ENCODE measurements at places on chromosomes 6 and 20.

GRCh38 chr6:72699159-72699558 is 77.3 kb downstream of the KCNQ5 start:
- ATAC-seq = no peak

GRCh38 chr6:158284876-158285655 is 27.2 kb upstream of the TULP4 start:
- ATAC-seq = no peak

- peak; percentile 66 for ATAC-seq
These were observed 40.4 kb downstream of the TTI1 start for GRCh38 chr20:37992802-37993409.

DNA sequence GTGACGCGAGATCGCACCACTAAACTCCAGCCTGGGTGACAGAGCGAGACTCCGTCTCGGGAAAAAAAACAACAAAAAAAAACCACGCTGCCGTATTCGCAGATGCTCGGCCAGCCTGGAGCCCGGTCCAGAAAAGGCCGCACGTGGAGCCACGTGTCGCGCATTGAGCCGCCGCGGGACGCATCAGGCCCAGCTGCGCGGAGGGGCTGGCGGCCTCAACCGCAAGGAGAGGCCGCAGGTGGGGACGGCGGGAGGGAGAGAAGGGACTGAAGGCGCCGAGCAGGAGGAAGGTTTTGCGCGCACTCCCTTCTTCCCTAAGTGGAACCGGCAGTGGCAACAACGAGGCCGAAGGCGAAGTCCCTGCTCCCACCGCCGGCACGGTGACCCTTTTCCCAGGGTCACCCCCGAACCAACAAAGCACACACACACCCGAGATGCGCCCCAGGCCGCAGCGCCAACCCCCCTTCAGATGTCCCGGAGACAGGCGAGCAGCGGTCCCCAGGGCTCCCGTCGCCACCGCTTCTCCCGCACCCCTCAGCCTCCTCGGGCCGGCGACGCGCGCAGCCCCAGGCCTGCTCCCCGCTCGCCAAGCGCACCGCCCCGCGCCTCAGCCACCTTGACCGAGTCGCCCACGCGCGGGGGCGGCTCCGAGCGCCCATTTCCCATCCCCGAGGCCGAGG is 681 bp downstream of the SYCP2 start:
- no peak for ATAC-seq

DNA sequence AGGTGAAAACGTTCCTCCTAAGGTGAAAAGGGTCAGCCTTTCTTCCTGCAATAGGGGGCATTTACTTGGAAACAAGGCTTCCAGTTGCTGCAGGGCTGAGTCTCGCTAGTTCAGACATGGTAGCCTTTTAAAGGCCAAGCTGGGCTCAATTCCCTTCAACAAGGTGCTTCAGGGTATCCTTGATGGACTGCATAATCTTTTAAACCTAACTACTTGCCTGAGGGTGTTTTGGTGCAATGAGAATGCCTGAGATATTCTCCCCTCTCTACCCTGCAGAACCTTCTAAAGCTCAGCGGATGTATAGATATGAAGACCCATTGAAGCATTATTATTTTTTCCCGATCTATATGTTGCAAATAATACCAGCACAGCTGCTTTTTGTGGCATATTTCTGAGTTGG is 416.1 kb downstream of the QKI start:
- no peak for ATAC-seq

DNA sequence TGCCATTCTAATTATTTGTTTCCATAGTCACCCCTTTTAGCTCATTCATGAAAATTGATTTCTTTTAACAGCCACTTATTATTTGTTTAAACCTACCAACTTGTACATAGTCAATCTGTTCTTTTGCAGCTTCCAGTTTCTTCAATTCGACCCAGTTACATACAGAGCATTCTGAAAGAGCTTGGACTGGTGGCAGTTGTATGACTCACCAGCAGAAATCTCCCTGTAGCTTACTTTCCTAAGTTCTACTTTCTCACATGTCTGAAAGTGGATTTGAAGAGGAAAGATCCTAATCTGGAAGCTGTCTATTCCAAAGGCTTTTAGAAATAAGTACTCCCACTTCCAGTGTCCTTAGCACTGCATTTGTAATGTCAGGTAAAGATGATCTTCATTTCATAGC is 447.9 kb downstream of the HTR1B start:
- ATAC-seq = no peak

DNA sequence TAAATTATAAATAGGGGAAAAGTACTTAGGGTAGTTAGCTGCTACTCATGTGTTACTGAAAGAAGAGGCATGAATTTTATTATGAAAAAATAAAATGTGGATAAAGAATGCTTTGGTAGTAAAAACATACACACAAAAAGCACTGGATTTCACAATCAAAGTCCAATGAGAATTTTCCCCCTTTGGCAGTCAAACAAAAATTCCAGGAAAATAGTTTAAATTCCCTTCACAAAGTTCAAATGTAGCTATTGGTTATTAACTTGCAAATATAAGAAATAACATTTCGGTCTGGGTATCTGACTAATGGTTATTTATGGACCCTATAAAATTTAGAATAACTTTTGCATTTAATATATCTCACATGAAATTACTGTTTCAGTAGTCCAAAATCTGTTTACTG is 210.4 kb downstream of the FOXC1 start:
- ATAC-seq = no peak

DNA sequence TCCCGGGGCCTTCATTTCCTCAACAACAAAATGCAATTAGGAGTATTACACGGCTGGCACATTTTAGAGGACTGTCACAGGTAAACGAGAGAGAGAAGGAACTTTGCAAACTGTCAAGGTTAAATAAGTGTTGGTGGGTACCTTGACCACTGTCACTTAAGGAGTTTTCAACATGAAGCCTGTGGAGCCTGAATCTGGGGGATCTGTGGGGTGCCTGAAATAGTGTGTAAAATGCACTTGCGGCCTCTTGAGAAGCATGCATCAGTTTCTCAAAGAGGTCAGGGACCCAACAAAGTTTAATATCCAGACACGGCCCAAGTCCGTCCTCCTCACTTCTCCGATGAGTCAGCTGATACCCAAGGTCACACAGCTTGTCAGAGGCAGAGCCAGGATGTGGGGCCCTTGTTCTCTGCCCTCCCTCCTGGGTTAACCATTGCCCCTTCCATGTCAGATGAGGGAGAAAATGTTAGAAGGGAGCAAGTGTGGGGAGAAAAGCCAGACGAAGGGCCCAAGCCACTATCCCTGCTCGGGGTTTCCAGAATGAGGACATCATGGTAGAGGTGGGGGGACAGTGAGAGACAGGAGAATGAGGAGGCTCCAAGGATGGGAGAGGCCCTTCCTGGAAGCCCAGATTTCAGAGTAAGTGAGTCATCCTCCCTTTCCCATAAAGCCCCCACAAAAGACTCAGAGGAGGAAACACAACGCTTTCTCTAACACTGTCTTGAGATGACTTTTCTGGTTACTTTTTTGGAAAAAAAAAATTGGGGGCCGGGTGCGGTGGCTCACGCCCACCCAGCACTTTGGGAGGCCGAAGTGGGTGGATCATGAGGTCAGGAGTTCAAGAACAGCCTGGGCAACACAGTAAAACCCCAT is 42.2 kb downstream of the C6orf132 start:
- peak; percentile 34 for ATAC-seq

- no peak for ATAC-seq
These were observed 34.7 kb downstream of the PLEKHG1 start for GRCh38 chr6:150634176-150634963.

- no peak for ATAC-seq
These were observed 31.8 kb downstream of the KCNK5 start for GRCh38 chr6:39197521-39197920.

DNA sequence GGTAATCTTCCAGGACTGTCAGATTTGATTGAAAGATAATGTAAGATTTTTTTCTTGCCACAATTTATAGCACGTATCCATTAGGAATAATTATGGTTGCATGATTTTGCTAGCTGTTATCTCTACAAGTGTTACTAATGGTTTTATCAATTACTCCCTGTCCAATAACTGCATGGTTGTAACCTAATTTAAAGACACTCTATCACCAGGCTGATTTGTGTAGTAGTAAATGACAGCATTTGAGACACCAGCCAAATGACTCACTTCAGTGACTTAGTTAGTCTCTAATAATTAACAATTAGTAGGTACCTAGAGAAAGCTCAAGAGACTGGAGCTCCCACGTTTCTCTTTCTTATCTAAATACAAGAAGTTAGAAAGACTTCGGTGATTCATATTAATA is 453.8 kb upstream of the POU3F2 start:
- ATAC-seq = no peak

DNA sequence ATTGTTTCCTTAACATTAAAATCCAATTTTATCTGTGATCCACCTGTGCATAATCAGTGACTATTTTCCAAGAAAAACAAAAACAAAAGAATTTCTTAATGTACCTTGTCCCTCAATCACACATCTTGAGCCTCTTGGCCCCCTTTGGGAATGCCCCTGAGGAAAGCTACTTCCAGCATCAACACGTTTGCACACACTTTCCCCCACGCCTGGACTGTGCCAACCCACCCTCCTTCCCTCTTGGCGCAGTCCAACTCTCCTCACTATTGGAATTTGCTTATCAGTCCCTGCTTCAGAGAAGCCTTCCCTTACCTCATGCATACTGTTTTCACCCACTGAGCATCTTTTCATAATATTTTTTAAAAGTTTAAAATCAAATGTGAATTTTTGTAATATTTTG is 389.4 kb upstream of the NRSN1 start:
- no peak for ATAC-seq

GRCh38 chr6:75084018-75084417 is 121.8 kb downstream of the COL12A1 start:
- no peak for ATAC-seq

GRCh38 chr6:161212902-161213301 is 61.0 kb downstream of the AGPAT4 start:
- no peak for ATAC-seq

All from gastroesophageal sphincter (tissue), 4 donors.